ENCODE measurements at places on chromosomes 5 and 9.

DNA sequence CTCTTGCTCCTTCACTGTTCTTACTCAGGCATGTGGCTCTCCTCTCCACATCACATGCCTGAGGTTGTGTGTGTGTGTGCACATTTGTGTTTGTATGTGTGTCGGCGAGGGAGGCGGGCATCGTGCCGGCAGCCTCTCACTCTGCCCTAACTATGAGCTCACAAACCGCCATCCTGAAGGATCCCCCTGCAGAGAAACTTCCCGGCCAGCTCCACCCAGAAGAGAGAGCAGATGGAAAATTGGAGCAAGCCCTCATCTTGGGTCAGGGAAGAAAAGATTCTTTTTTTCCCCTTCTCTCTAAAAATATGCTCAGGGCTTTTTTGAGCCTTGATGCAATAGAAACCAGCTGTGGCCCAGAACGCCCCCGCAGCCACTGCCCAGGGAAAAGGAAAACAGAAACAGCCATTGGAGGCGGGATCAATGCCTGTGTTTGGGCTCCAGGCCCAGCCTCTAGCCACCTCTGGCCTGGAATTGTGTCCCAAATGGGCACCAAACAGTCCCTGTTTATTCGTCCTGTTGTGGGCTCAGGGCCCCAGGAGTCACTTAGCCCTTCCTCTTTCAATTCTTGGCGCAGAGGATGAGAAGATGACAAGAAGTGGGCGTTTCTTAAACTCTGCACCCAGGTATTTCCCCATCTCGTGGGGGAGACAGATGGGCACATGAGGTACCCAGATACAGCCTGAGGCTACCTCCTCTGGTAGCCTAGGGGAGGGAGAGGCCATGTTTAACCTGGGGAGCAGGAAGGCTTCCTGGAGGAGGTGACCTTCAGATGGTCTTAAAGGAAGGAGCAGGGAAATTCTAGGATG is 151.5 kb downstream of the RGS3 start:
- DNase-seq: no peak

- DNase-seq: no peak
Observed at GRCh38 chr9:14075218-14075617, 238.7 kb downstream of the NFIB start.

- no peak for DNase-seq
Observed at GRCh38 chr5:178349625-178350353, 117.2 kb upstream of the PHYKPL start.

GRCh38 chr9:94866770-94867169 is 140.3 kb downstream of the AOPEP start:
- DNase-seq: no peak

DNA sequence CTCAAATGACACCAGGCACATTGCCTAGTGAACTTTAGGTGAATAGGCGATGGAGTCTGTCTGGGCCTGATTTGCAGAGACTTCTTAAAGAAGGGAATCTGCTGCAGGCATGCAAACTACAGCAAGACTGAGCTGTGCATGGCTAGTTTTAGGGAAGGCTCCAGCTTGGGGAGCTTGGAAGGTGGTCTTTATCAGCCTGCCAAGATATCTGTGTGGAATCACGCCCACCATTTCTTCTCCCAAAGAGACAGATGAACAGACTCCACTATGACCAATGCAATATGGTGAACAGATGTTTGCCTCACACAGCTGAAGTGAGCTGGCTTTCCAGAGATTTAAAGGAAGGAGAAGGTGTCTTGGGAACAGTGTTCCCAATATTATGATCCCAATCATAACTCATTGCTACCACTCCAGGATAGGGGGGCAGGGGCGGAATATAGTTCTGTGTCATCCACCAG is 129.0 kb upstream of the HMHB1 start:
- no peak for DNase-seq

GRCh38 chr5:112640546-112640945 is 97.1 kb upstream of the APC start:
- no peak for DNase-seq

Measured in T follicular helper cell (primary cell).